ENCODE measurements at places on chromosomes 7 and 10. TPM values are rescaled to one million over a fixed set of nuclear protein-coding genes. Genes with fewer than 3 reads are reported as not detected.

The CFAP58 gene
- total RNA-seq, result 0.29 TPM

The PNLIP gene
- total RNA-seq, result not detected

DNA sequence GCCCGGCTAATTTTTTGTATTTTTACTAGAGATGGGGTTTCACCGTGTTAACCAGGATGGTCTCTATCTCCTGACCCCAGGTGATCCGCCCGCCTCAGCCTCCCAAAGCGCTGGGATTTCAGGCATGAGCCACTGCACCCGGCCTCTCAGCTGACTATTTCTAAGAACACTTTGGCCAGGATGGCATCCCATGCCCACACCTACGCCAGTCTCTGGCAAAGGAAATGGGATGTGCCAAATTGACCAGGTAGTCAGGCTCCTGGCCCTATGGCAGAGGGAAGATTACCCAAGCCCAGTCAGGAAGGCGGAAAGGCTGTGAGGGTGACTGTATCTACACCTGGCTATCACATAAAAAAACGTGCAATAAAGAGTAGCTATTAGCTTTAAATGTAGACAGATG lies 94.1 kb upstream of the DUSP5 start:
- no peak for DNase-seq

- no peak for DNase-seq
These were observed 201.2 kb downstream of the SNX10 start for GRCh38 chr7:26492816-26493215.

GRCh38 chr7:88306590-88307048 lies at the start of gene STEAP4:
Gene STEAP4 (minus strand): TSS chr7:88306894. CDS start chr7:88284269, 22,625 bp downstream.
- DNase-seq, result peak; percentile 38

GRCh38 chr10:87927091-87927490 lies 63.7 kb downstream of the PTEN start:
- no peak for DNase-seq

GRCh38 chr10:58675321-58675720 lies 162.6 kb downstream of the BICC1 start:
- DNase-seq, result no peak

DNA sequence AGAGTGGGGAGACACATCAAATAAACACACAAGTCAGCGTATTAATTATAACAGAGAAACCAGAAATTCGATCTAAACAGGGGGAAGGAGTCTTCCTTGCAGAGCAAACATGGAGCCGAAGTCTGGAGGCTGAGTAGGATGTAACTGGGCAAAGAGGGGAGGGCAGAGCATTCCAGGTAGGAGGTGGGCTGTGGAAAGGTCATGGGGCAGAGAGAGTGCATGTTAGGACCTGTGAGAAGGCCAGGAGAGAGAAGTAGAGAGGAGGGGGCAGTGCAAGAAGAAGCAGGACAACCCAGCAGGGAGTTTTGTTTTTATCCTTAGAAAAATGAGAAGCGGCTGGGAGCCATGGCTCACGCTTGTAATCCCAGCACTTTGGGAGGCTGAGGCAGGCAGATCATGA lies 130.8 kb upstream of the GPR26 start:
- DNase-seq, result no peak

GRCh38 chr10:119209736-119210355 lies 2.5 kb downstream of the GRK5 start:
- no peak for DNase-seq

GRCh38 chr7:77674878-77675277 lies 21.4 kb upstream of the RSBN1L start:
- DNase-seq, result no peak

- no peak for DNase-seq
These were observed 13.3 kb upstream of the CYP3A5 start for GRCh38 chr7:99693100-99693426.
